ENCODE measurements at places on chromosomes 16 and 17.

DNA sequence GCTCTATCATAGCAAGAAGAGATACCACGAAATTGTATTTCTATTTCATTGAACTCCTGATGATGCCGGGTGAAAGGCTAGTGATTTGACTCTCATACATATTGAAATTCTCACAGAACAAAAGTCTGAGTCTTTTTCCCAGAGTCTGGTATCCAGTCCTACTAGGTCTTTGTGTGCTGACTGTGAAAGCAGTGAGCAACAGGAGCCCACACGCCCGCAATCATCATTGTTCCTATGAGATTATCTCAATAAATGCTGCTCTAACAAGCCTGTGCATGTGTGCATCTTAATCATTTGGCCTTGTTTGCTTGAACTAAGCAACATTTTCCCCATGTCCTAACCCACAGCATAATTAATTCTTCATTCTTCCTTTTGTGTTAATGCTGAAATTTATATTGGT lies 1466.0 kb downstream of the CDH11 start:
- no peak for DNase-seq

- no peak for DNase-seq
Measured at GRCh38 chr17:14346801-14347200, 45.9 kb downstream of the HS3ST3B1 start.

- no peak for DNase-seq
Measured at GRCh38 chr17:76081295-76082210, 2.6 kb downstream of the ZACN start.

DNA sequence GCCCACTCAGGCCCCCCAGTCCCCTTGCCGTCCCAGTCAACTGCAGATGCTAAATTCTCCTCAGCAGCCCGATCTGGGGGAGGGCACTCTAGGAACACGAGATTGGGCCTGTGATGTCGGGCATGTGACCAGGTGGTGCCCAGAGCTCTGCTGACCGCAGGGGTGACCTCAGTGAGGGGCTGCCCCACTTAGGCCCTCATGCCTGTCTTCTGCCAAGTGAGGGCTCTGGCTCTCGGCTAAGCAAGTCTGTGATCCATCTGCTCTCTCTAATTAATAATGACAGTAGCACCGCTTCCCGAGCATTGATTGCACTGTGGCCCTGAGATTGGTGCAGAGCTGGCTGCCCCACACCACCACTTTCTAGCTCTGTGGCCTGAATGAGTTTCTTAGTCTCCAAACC lies 138.8 kb downstream of the MRM1 start:
- DNase-seq: no peak

- DNase-seq: no peak
Measured at GRCh38 chr17:81015136-81015535, 19.8 kb upstream of the BAIAP2 start.

GRCh38 chr17:28033972-28034714 lies 8.3 kb upstream of the NLK start:
- DNase-seq: no peak

- no peak for DNase-seq
Measured at GRCh38 chr17:56896217-56896967, 17.5 kb downstream of the TRIM25 start.
